Activated CD8-positive, alpha-beta memory T cell treated with anti-CD3 and anti-CD28 coated beads for 4 hours (primary cell): ENCODE measurements at places on chromosomes 2 and 18.

DNA sequence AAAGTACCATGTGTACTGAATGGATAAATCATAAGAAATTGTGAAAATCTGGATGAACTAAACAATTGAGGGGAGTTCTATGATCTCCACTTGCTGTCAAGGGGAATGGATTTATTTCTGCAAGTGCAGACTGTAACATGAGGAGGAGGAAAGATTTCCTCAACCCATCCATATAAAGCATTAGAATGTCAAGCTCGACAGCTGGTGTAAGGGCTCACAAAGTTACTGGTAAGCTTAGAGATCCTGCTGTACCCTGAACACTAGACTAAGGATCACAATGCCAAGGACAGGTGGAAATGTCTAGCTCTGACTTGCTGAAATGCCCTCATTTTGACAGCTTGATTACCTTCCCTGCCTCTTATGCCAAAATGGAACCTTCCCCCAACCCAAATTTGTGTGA, 125.3 kb downstream of the TCF4 start:
- DNase-seq, result no peak

- DNase-seq, result no peak
Observed at GRCh38 chr2:192559587-192559986, 364.9 kb upstream of the TMEFF2 start.

DNA sequence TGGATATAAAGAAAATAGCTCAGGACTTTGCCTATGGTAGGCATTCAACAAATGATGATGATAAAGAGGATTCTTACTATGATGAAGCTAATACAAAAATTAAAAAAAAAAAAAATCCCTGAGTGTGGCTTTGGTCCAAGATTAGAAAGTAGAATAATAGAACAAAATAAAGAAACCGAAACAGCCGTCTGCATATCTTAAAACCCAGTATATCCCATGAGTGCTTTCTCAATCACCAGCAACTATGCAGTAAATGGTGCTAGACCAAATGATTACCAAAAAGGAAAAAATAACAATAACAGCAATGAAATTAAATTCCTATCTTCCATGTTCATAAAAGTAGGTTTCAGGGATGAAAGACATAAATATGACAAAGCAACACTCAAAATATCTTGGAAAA, 59.3 kb upstream of the DCC start:
- no peak for DNase-seq

- no peak for DNase-seq
Observed at GRCh38 chr2:239926587-239927232, 98.4 kb downstream of the NDUFA10 start.

- DNase-seq, result no peak
Observed at GRCh38 chr18:2102022-2102421, 469.3 kb downstream of the METTL4 start.

DNA sequence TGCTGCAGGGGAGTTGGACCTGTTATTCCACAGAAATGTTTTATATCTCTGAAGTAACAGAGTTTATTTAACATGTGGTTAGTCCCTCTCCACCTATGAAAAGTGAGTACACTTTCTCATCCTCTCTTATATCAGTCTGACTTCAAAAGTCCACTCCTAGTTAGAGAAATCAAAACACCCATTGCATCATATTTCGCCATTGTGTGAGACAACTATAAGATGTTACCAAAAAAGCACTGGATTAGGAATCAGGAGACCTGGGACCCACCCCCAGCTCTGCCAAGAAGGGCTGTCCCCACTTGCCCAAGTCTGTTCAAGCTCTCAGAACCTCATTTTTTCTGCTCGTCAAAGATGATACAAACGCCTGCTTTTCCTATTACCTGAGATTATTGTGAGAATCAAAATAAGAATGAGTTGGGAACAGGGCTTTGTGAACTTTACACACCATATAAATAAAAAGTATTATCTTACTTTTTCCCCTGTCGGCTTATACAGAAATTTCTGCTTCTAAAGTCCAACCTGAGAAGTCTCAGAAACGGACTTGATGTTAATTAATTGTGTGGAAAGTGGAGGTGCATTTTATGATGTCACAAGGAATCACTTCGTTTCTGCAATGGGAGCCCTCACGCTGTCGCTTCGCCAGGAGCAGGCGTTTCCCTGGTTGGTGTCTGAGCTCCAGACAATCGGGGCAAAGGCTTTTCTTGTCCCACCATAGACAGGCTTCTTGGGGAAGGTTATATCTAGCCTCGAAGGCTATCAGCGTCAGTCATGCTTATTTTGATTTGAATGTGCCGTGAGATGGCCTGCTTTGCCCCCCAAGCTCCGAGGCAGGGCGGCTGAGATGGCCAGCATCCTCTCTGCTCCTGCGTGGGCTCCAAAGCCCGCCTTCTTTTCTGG, 89.6 kb upstream of the ZNF516 start:
- DNase-seq, result no peak

DNA sequence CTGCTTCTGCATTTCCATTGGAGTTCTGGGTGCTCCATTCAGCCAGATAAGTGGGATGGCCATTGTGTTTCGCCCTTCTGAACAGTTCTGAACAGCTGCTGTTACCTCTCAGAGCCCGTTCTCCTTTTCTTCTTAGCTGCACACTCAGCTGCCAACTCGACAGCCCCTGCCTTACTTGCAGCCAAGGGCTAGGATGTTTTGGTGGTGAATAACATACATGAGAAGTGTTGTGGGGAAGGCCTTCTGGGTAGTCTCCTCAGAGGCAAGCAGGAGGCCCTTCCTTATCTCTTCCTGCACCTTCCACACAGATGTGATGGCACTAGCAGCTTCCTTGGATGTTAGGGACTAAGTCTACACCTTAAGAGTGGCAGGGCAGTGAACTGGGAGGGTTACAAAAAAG, 138.4 kb upstream of the NOSTRIN start:
- DNase-seq, result no peak

GRCh38 chr18:51426996-51427395, 229.5 kb upstream of the MEX3C start:
- no peak for DNase-seq

- no peak for DNase-seq
Observed at GRCh38 chr18:28735731-28736130, 558.8 kb upstream of the CDH2 start.

- no peak for DNase-seq
Observed at GRCh38 chr2:156491176-156491575, 55.0 kb downstream of the GPD2 start.

GRCh38 chr2:37635504-37636380, 35.7 kb downstream of the CDC42EP3 start:
- peak; percentile 49 for DNase-seq

- DNase-seq, result no peak
Observed at GRCh38 chr2:120206022-120206581, 17.1 kb downstream of the TMEM185B start.

DNA sequence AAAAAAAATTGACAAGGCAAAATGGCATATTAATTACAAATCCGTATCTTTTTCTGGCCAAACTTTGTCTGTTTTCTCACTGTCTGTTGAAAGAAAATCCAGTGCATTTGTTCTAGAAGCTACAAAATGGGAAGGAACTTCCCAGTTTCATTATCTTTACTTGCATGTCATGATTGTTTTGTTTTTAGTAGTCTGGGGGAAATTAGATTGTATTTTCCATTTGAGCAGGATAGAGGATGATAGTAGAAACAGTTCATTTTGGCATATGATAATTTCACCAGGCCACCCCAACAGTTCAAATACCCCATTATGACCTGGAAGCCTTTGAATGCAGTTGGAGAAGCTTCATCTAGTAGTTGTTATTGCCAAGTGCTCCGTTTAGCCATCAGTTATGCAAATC, 77.5 kb upstream of the RANBP2 start:
- no peak for DNase-seq

DNA sequence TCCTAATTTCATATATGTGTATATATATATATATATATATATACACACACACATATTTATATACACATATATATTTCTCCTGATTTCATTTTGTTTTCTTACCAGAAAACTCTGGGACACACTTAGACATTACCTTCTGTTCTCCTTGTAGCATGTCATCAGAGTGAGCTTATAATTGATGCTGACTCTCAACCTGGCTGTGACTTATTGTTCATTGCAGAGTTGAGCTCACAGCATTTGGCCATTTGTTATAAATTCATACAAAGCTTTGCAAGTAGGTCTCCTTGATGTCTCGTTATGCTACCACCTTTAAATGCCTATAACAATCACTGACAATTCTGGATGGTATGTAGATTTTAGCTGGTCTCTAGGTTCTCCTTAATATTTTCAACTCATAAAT, 314.8 kb downstream of the LRRTM4 start:
- DNase-seq, result no peak

GRCh38 chr2:96233880-96234316, 25.3 kb upstream of the STARD7 start:
- no peak for DNase-seq

DNA sequence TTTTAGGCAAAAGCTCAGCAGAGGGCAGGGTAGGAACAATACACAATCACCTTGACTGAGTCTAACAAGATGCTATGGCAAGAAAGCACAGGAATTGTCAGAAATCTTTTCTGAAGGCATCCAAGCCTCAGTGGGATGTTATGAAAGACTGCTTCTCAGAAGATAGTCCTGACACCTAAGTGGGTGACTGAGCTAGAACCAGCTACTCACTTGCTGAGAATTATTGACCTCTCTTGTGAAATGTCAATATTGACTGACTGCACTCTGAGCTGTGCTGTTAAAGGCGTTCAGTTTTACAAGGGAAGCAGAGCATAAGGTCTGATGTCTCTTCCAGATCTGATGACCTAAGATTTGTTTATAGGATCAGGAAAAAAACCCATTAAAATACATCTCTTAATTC, 46.1 kb downstream of the TACR1 start:
- no peak for DNase-seq

GRCh38 chr2:85710687-85711577, 16.8 kb downstream of the GNLY start:
- no peak for DNase-seq

DNA sequence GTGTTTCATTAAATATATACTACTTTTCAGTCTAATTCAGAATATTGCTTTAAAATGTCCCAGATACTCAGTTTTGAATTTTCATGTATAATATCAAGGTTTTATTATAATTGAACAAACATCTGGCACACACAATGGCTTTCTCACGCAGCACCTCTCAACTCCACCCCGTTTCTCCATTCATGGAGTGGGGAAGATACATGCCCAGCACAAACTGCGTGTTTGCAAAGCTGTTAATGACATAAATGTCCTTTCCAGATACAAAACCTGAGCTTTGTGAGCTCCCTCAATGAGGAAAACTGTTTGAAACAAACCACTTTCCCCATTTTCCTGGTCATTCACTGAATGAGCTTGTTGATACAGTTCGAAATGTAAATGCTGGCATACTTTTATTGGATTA, 150.3 kb upstream of the RASGRP3 start:
- no peak for DNase-seq

- no peak for DNase-seq
Observed at GRCh38 chr2:181828122-181828705, 63.3 kb upstream of the ITPRID2 start.

GRCh38 chr2:95349568-95350322, 52.6 kb downstream of the KCNIP3 start:
- no peak for DNase-seq

GRCh38 chr2:143688815-143689214, 559.6 kb downstream of the ARHGAP15 start:
- no peak for DNase-seq

- no peak for DNase-seq
Observed at GRCh38 chr2:227310756-227311110, 14.3 kb upstream of the MFF start.

DNA sequence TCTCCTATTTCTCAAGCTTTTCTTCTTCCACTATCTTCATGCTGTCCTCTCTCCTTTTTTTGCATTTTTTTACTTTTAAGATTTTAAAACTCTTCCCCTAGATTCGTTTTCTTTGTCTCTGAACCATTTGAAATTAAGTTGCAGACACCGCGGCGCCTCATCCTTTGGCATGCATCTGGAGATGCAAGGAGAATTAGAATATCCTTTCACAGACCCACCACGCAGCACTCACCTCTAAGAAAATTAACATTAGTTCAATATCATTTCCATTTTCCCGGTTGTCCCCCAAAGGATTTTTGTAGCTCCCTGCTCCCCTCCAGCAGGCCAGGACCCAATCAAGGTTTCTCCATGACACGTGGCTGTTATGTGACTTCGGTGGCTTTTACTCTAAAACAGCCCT, 88.8 kb downstream of the C1QL2 start:
- DNase-seq, result no peak

DNA sequence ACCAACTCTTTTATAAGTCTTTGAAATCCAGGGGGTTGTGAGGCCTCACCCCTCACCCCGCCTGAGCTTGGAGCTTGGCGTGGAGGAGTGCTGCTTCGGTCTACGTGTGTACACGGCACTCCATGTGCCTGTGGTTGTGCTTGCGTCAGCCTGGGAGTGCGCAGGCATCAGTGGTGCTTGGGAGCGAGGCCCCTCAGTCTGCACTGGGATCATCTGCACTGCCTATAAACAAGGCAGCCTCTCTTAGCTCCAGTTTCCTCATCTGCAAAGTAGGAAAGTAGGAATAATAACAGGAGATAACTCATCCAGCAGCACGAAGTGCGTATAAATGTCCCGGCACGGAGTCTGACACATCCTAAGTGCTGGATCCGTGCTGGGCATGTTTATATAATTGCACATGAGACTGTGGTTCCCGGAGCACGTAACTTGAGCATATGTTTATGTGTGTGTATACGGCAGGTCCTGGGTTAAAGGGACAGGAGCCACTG, 1.2 kb downstream of the GYPC start:
- DNase-seq, result no peak

- DNase-seq, result no peak
Observed at GRCh38 chr18:10142056-10142455, 228.2 kb downstream of the VAPA start.

DNA sequence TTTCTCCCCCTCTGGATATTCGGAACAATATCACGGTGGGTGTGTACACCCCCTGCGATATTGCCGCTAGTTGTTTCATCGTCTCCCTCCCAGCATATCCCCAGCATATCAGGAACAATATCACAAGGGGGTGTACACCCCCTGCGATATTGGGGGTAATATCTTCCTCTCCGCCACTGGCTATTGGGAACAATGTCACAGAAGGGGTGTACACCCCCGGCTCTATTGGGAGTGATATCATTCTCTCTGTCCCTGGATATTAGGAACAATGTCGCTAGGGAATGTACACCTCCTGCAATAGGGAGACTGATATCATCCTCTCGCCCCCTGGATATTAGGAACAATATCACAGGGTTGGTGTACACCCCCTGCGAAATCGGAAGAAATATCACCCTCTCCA, 1932.0 kb downstream of the SUCLG1 start:
- no peak for DNase-seq

GRCh38 chr18:61364953-61365352, 31.7 kb downstream of the CDH20 start:
- no peak for DNase-seq

DNA sequence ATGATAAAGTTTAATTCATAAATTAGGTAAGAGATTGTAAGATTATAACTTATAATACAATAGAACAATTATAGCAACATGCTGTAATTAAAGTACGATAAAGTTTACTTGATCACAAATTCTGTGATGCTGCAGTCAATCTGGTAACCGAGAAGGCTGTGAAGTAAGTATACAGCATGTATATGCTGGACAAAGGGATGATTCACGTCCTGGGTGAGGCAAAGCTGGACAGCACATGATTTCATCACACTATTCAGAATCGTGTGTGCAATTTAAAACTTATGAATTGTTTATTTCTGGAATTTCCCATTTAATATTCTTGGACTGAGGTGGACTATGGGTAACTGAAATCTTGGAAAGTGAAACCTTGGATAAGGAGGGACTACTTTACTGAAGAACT, 522.2 kb upstream of the CNTNAP5 start:
- DNase-seq, result no peak

GRCh38 chr2:46669996-46670793, 190.8 kb downstream of the TMEM247 start:
- no peak for DNase-seq

GRCh38 chr18:37294951-37295350, 270.6 kb downstream of the CELF4 start:
- no peak for DNase-seq
